RPMI8226 (cell line): ENCODE measurements at places on chromosomes 7 and 10.

- no peak for DNase-seq
Measured at GRCh38 chr7:110148054-110148453, 942.9 kb upstream of the LRRN3 start.

DNA sequence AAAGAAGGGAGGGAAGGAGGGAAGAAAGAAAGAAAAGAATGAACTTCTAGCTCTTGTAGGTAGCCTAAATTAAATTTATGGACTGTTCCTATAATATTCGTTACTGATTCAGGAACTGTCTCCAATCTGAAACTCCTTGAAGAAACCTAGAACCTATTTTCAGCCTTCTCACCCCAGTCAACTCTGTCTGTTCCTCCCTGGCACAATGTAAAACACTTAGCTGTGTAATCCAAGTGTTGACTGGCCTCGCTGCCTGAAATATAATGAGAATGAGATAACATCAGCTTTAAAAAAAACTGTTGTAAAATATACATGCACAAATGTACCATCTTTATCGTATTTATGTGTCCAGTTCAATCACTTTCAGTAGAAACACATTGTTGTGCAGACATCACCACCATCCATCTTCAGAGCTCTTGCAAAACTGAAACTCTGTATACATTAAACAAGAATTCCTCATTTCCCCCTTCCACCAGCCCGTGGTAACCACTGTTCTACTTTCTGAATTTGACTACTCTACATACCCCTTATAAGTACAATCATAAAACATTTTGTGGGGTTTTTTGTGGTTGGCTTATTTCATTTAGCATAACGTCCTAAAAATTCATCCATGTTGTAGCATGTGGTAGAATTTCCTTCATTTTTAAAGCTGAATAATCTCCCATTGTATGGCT, 6.3 kb upstream of the C7orf33 start:
- DNase-seq: peak; percentile 8

GRCh38 chr10:24571870-24572450, 151.7 kb downstream of the ARHGAP21 start:
- DNase-seq: no peak

- DNase-seq: peak; percentile 33
Measured at GRCh38 chr7:80858141-80858903, 60.5 kb downstream of the SEMA3C start.

DNA sequence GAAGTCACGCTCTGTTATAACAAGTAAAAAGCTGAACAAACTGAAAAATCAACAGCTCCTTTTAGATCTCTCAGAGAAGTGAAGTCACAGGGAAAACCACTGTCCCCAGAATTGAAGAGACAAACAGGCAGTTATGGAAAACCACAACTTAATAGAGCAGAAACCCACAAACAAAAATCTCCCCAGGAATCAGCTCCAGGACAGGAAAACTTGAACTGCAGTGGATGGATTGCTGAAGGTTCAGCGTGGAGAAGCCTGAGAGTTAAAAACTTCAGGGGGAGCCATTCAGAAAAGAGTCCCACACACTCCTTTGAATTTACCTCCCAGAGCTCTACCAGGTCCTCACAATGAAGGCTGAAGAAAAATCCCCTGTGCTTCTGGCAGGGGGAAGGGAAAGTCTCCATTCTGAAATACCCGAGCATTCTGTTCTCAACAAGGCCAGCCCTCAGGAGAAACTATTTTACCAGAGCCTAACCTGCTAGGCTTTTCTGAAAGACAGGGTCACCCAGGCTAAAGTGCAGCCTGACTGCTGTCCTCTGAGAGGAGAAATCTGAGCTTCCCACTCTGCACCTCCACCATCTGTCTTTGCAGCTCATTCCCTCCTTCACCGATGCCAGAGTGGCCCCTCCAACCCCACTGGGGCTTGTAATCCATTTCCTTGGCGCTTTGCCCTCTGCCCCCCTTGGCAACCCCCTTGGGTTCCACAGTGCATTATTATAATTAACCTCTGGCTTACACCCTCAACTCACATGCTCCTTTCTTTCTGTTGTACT, 65.0 kb upstream of the CCNY start:
- no peak for DNase-seq
